ENCODE measurements at places on chromosomes 1 and 21.

DNA sequence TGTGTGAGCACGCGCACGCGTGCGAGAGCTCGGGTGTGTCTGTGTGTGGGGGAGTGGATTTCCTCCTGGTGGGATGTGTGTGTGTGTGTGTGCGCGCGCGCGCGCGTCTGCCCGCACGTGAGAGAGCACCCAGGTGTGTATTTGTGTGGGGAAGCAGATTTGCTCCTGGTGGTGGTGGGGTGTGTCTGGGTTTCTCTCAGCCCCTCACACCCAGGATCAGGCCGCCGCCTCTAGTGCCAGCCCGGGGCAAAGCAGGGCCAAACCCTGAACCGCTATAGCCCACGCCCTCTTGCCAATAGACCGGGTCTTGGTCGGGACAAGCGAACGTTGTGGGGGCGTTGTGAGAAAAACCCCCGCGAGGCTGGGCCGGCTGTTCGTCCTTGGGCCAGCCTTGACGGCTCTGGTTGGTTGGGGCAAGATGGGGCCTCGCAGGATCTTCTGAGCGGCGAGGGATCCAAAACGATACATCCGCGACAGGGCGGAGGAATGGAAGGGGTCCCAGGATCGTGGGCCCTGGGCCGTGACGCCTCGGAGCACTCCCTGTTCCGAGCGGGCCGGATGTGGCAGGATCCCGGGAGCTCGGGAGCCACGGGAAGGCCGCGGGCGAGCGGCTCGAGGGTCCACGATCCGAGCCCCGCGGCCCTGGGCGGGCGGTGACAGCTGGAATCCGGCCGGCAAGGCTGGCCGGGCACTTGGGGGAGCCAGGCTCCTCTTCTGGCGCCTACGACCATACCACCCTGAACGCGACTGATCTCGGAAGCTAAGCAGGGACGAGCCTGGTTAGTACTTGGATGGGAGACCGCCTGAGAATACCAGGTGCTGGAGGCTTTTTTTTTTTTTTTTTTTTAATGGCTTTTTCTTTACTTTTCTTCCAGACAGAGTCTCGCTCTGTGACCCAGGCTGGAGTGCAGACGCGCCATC is 68.2 kb downstream of the RNF187 start:
- peak; percentile 30 for DNase-seq

- peak; percentile 89 for DNase-seq
These were observed 835 bp downstream of the PGM1 start for GRCh38 chr1:63593886-63594605.

- no peak for DNase-seq
These were observed 95.3 kb downstream of the C1orf21 start for GRCh38 chr1:184482136-184482535.

- DNase-seq = no peak
These were observed 11.4 kb upstream of the ATP13A2 start for GRCh38 chr1:17023102-17023501.

- DNase-seq = no peak
These were observed 91.4 kb upstream of the TPTE start for GRCh38 chr21:10430005-10430404.

- DNase-seq = peak; percentile 31
These were observed 193.0 kb downstream of the CACNA1E start for GRCh38 chr1:181676269-181676668.

DNA sequence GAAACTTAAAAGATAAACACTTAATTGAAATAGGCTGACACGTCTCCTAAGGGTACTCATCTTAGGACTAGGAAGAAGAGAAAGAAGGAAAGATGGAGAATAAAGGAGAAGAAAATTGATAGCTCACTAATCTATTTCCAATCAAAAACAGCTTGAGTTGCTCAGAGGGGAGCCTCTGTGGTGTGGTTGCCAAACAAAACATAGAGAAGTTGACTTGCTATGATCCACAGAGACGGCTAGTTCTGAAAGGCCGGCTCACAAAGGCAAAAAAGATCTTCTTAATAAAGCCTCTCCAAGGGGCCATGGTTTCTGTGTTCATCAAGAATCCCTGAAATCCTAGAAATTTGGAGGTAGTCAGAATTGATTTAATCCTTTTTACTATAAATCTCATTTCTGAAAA is 644.1 kb downstream of the LMO4 start:
- no peak for DNase-seq

- no peak for DNase-seq
These were observed 93.6 kb downstream of the ENAH start for GRCh38 chr1:225559326-225559725.

DNA sequence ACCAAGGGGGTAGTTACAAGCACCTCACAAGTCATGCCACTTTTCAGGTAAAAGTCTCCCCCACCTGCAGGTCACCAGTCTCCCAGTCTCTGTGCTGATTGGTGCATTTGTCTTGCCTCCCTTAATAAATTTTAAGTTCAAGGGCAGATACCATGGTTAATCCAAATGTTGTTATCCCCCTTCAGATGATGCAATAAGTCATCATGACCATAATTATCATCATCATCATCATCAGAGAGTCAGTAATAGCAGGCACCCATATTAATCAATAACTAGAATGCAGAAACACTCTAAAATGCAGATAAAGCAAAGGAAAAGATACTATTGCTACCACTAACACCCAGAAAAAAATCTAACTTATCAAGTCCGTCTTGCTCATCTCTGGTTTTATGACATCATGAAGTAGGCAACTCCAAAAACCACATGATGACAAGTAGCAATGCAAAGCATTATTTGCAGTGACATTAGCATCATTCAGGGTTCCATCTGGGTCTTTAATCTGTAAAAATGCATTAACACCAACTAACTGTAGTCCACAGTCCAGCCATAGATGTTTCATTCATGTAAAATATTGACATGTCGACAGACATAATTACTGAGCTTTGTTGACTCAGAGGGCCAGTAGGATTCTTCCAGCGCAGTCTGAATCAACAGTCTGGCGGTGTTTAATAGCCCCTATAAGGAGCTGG is 492.0 kb upstream of the RUNX1 start:
- no peak for DNase-seq
